ENCODE measurements at places on chromosomes 3 and 15.
A peak's percentile ranks its signal among the peaks of the same experiment; 100 is the strongest.

GRCh38 chr15:80437334-80437891 lies 33.2 kb downstream of the ARNT2 start:
- no peak for DNase-seq

- DNase-seq = no peak
Measured at GRCh38 chr3:17313746-17314145, 428.7 kb downstream of the TBC1D5 start.

DNA sequence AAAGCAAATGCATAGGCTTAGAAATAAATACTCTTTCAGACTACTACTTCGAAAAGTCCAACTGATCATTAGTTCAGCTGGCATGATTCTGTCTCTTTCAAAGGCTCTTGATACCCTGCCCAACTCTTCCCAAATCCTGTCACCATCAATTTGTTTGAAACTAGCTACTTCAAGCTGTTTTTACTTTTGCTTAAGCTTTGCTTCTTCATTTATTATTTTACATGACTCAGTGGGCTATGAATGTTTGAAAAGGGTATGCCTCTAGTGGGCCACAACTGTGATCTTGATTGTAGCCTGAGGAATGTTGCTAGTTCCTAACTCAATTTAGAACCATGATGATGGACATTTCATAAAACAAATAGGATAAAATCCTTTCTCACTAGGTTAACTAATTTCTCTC lies 340.8 kb downstream of the NAALADL2 start:
- no peak for DNase-seq

DNA sequence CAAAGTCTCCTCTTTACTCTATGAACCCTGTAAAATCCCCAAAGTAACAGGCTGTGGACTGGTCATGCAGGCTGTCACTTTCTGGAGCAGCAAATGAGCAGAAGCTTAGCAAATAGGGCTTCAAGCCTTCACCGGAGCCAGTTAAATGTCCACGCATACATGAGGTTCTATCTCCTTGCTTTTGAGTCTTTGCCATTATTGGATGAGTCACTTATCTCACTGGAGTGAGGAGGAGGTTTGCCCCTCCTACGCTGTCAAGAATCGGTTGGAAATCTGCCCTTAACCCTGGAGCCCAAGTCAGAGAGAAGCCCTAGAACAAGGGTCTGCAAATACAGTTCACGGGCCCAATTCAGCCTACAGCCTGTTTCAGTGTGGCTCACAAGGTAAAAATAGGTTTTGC lies 126.1 kb upstream of the CTNNB1 start:
- no peak for DNase-seq

GRCh38 chr15:69474291-69474690 lies 21.7 kb downstream of the RPLP1 start:
- DNase-seq = no peak

DNA sequence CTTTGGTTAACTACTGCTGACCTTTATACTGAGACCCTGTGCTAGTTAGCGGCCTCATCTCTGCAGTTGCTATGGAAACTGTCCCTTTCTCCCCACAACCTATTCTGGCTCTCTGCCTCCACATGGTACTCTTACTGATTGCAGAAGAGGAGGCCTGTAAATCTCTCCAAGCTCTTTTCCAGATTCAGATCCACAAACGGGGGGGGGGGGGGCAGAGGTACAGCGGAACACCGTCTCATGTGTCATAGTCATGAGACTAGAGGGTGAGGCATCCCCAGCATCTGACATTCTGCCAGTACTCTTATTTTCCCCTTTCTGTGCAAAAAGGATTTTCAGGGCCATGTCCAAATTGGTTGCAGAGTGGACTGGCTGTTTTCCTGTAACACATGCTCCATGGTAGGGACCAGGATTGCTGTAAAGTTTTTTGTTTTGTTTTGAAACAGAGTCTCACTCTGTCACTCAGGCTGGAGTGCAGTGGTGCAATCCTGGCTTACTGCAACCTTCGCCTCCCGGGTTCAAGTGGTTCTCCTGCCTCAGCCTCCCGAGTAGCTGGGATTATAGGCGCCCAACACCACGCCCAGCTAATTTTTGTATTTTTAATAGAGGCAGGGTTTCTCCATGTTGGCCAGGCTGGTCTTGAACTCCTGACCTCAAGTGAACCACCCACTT lies 8.3 kb upstream of the MAP1A start:
- DNase-seq = no peak

GRCh38 chr3:10600726-10601125 lies 95.3 kb upstream of the ATP2B2 start:
- no peak for DNase-seq

DNA sequence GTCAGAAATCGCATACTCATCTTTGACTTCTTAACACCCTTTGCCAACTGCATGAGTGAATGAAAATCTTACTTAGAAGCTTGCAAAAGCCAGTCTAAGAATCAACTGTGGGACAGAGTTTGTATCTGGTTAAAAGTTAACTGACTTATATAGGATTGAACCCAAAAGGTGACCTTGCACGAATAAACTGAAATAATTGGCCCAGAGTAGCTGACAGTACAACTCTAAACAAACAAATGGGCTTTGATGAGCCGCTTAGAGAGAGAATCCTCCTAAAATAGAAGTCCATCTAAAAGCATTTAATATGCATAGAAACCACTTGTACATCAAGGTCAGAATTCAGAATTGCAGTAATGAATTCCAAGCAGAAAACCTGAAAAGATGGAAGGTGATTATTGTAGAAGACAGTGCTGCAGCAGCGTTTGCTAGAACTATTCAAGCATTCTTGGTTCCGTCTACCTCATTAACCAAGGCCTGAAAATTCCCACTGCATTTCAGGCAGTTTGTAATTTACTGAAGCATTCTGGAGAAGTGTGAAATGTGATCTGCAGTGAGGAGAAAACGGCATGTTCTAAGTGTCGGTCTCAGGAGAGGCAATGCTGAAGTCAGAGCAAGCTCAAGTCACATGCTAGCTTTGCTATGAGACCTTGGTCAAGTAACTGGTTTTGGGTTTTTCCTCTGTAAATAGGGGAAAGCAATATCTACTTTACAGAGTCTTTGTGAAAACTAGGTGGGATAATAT lies 103.7 kb downstream of the CADPS start:
- DNase-seq = no peak

GRCh38 chr3:66952357-66952756 lies 45.8 kb upstream of the KBTBD8 start:
- no peak for DNase-seq

GRCh38 chr3:143128227-143128955 lies 8.8 kb downstream of the CHST2 start:
- no peak for DNase-seq

DNA sequence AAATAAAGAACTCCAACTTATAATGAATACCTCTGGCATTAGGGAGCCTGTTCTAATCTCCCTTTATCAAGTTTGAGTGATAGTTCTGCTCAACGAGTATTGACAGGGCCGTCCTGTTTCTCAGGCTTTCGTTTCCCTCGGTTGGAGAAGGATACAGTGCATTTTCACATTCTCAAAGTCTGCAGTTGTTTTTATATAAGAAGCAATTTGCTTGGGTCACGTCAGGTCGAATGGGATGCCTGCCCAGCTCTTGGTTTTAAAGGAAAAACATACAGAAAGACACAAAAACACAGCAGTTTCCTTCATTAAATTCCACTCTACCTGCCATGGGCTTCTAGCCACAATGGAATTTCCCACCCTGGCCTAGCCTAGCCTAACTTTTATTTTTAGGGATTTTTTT lies 366.3 kb downstream of the TIGIT start:
- DNase-seq = no peak

DNA sequence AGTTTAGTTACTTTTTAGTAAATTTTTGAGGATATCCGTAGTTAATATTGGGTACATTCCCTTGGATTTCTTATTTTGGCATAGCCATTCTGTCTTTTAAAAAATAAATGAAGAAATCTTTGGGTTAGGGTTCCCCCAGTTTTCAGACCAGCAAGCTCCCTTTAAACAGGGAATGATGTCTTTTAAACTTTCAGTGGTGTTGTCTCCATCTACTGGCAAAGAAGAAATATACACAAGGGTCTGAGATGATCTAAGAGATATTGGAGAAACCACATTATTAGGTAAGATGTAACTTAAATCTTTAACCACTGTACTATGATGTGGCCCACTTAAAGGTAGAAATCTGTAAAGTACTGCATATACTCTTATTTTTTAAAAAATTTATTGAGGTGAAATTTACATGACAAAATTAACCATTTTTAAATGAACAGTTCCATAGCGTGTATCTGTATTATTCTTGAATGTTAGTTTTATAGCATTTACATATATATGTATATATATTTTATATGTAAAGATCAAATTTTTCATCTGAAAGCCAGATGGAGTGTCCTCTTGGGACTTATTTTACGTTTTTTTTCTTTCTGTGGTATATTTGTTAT lies 35.1 kb upstream of the EIF3J start:
- DNase-seq = no peak

GRCh38 chr15:62453981-62454380 lies 288.9 kb upstream of the C2CD4B start:
- DNase-seq = no peak

GRCh38 chr15:40826423-40827075 lies 2.0 kb downstream of the PPP1R14D start:
- DNase-seq = no peak

- no peak for DNase-seq
Measured at GRCh38 chr3:37054370-37054769, 61.1 kb downstream of the MLH1 start.

GRCh38 chr3:47057212-47057671 lies 77.8 kb downstream of the NBEAL2 start:
- no peak for DNase-seq

DNA sequence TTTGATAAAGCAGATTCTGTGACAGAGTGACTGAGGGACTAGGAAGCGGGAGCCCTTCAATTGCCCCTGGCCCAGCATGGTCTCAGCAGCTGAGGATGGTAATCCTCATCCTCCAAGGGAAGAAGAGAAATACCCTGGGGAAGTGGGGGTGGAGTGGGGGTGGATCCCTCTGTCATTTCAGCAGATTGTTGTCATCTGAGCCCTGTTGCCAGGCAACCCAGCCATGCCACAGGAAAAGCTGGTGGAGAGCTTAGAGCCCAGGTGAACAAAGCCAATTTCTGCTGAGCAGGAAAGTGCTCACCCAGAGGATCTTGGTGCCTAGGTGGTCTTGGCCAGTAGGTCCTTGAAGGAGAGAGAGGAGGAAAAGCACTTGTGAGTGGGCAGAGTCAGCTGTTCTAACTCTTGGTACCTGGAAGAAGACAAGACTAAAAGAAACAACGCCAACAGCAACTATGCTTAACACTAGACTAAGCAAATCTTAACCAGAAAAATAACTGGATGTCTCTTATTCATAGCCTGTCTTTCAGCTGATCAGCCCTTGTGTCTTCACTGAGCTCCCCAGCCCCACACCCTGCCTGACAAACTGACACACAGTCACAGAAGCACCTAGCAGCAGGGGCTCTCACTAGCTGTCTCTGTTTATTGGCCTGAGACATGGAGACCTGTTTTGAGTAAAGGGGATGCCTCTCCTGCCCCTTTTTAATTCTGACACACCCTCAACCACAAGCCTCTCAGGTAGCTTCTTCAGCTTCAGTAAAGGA lies 40.1 kb upstream of the DCLK3 start:
- DNase-seq = no peak

DNA sequence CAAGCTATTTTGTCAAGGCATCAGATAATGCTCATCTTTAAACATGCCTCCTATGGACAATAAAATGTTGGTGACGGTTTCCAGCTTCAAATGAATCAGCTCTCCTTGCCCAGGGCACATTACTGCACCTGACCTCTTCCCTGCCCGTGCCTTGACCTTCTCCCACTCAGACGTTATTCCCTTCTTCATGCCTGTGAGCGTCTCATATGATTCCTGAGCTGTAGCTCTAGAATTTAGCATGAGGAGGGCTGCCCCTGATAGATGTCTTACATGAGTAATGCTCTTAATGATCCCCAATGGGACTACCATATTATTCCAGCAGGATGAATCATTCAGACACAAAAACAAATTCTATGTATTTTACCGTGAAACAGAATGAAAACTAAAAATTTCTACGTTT lies 762.7 kb downstream of the ROBO1 start:
- DNase-seq = no peak

- DNase-seq = no peak
Measured at GRCh38 chr3:52401021-52401420, 43.9 kb downstream of the SEMA3G start.

DNA sequence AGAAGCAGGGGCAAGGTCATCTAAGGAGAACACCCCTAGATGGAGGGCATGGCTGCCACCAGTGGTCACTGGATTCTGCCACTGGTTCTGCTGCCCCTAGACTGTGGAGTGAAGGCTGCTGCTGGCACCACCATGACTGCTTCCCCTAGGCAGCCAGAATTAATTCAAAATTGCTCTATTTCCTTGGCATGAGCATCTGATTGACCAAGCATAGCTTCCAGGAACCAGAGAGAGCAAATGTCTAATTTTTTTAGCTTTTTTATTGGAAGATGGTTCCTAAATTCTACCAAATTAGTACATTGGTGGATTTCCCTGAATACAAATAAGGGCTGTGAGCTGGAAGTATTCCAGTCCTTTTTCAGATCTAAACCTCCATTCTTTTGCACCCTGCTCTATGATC lies 270.2 kb upstream of the GBE1 start:
- no peak for DNase-seq

GRCh38 chr3:160400702-160401150 lies 1.3 kb downstream of the SMC4 start:
- DNase-seq = peak; percentile 6

DNA sequence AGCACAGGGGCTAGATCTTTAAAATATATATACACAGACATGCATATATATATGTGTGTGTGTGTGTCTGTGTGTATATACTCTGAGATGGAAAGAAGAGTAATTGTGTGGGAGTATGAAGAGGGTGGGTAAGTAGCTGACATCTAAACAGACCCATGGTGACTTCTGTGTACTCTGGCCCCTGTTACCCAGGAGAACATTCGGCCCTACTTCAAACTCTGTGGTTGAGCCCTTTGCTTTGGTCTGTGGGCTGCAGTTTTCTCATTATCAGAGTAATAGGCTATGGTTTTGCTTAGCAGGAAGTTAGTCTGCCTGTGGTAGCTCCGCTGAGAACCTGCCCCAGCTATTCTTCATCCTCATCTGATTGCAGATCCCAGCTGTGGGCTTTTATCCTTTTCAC lies 141.4 kb downstream of the RBPMS2 start:
- DNase-seq = no peak

DNA sequence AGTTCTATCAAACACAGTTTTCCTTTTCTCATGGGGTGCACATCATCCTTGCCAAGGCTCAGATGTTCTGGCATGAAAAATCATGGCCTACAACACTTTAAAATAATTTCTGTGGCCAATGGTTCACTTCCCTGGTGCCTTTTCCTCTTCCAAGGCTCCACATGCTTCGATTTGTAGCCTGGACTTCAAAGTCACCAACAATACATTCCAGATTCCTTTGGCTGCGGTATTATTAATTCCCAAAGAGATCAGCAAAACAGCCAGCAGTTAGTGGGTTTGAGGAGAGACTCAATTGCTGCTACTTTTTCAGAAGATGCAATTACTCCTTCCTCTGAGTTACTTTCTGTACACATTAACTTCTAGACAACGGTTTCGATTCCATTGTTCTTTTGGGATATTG lies 80.3 kb upstream of the CCDC80 start:
- no peak for DNase-seq

Measured in stimulated activated CD8-positive, alpha-beta memory T cell treated with anti-CD3 and anti-CD28 coated beads, Interleukin-15, amount 100 ng/mL, for 24 hours (primary cell).